Daoy (cell line): ENCODE measurements at places on chromosomes 11 and 22. TPM values are rescaled to one million over a fixed set of nuclear protein-coding genes. Genes with fewer than 3 reads are reported as not detected.

SLC37A2 gene
- total RNA-seq: 4.1 and 4.2 TPM in 2 replicates

- DNase-seq: peak; percentile 73
These were observed 57.4 kb upstream of the NUP160 start for GRCh38 chr11:47905358-47906059.

DNA sequence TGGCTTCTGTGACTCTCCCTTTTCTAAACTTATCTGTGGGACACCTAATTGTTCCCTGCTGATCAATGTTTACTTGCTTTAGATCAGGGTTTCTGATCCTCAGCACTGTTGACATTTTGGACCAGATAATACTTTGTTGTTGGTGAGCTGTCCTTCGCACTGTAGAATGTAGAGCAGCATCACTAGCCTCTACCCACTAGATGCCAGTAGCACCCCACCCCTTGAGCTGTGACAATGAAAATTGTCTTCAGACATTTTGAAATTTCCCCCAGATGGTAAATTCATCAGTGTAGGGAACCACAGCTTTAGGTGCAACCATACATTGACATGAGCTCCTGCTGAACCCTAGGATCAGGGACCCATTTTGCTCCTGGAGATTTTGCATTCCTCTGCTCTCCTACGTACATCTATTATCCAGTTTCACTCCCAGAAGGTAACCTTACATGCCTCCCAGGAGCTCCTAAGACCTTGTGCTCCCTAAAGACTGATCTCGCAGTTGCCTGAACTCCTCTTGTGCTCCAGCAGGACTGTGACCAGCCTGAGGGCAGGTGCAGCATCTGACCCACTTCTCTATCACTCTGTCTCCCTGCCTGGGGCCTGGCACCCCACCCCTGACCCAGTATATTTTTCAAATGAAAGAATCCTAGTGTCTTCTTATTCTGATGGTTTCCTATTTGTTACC lies 107.8 kb downstream of the FAR1 start:
- DNase-seq: no peak

DNA sequence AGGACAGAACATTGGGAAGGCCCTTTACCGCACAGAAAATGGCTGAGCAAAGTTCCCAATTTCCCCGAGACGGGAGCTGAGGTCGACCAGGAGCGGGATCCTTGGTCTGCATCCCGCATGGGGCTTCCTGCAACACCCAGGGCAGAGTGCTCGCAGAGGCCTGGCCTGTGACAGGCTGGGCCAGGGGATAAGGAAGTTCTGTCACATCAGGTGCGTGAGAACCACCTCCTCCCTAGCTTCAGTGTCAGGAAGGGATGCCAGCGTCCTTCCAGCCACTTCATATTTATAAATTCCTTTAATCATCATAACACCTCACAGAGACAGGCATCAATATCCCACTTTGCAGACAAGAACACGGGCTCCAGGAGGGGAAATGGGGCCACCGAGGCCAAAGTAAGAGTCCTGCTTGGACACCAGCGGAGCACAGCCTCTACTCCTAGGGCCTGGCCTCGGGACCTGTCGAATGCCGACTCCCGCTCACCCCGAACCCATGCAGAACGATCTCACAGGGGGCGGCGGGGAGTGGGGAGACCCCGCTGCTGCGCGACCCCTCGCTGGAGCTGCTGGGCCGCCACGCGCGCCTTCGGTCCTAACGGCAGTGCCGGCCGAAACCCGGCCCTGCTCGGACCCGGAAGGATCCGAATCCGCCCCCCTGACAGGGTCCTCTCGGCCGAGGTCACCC lies 532 bp downstream of the BET1L start:
- DNase-seq: peak; percentile 20

RAB36 gene
- 1.0 and 2.2 TPM in 2 replicates for total RNA-seq

PIH1D2 gene
- total RNA-seq: 1.1 and 8.7 TPM in 2 replicates

- no peak for DNase-seq
These were observed 1333.1 kb upstream of the TENM4 start for GRCh38 chr11:80773919-80774318.

LGR4 gene
- 54.8 and 59.3 TPM in 2 replicates for total RNA-seq

DNA sequence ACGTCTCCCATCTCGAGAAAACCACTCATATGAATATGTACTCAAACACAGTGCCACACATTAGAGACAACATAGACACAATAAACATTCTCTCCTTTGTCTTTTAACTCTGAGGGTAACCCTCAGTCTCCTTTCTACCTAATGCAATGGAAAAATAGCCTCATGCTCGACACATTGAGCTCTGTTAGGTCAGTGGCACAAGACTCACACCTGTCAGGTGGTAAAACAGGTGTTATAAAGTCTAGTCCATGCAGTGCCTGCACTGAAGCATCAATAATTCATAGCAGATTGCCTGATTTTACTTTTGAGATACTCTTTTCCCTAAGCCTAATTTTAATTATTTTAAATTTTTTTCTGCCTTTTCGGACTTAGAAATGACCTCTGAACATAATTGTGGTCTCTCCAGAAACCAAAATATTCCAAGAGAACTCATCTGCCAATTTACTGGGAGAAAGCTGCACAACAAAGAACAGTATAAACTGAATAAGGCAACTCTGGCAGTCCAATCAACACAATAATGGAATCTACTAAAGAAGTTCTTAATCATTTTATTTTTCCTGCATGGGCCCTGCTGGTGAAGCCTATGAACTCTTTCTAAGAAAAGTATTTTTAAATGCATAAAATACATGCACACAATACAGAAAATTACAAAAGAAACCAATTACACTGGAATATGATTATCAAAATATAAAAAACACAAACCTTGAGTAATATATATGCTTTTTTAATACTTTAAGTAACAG lies 9.9 kb downstream of the RDX start:
- DNase-seq: no peak

DNA sequence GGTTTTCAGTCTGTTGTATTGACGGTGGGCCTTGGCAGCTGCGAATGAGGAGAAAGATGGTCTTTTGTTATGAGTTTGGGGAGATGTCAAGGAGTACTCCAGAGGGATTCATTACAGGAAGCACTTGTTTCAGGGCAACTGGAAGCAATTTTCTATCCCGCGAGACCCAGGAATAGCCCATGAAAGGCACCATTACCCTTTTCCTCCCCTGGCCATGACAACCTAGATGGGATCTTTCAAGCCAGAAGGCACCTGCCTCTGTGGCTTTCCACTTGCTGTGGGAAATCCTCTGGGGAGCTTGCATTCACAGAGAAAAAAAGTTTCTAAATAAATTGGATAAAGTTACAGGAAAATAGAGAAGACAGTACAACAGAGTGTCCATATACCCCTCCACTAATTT lies 2.7 kb downstream of the ZNF215 start:
- DNase-seq: no peak

DNA sequence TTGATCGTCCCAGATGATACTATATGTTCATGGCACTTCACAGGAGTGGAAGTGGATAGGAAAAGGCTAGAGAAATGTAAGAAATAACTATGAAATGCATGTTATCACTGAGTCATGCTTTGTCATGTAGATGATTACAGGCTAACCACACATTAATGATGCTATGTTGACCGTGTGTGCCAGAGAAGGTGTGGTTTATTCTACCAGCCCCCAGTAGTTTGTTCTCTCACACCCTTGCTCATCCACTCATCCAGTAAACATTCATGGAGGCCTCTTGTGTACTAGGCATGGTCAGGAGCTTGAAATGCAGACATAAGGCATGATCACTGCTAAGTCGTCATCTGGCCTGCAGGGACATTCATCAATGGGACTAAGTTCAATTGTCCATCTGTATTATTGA lies 153.0 kb upstream of the PITPNB start:
- peak; percentile 35 for DNase-seq

- DNase-seq: no peak
These were observed 24.8 kb downstream of the SCGB1A1 start for GRCh38 chr11:62443390-62444235.

- no peak for DNase-seq
These were observed 10.2 kb upstream of the CLNS1A start for GRCh38 chr11:77647654-77648305.

GRCh38 chr22:35274154-35274871 lies 17.0 kb downstream of the HMGXB4 start:
- DNase-seq: no peak

SLC22A9 gene
- total RNA-seq: not detected in 2 replicates

DNA sequence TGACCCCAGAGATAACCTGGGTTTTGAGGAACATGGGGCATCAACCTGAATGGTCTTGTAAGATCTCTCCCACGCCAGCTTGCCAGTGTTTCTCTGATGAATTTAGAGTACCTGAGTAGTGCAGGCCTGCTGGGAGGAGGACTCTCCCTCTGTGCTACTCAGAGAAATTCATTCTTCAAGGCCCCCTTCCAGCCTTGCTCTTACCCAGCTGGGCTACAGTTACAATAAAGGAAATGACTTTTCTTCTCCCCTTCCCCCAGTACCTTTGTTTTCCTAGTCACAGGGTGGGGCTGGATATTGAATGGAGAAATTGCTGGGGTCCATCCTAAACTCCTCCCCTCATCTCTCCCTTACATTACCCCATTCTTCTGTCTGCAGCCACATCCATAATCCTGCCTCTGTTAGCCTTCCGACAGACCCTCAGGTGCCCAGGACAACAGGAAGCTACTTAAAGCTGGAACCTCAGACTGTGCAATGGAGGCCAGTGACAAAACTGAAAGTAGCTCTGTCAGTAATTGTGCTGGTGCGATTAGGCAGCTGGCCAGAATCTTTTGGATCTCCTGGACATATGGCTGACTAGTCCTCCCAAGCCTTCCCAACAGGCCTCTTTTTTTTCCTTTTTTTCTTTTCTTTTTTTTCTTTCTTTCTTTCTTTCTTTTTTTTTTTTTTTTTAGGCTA lies 17.4 kb downstream of the LIMK2 start:
- peak; percentile 81 for DNase-seq

PDGFB gene
- total RNA-seq: 0.11 and 0.18 TPM in 2 replicates

RIC3 gene
- 2.4 and 7.3 TPM in 2 replicates for total RNA-seq

DDIAS gene
- 18.2 and 21.4 TPM in 2 replicates for total RNA-seq

DNA sequence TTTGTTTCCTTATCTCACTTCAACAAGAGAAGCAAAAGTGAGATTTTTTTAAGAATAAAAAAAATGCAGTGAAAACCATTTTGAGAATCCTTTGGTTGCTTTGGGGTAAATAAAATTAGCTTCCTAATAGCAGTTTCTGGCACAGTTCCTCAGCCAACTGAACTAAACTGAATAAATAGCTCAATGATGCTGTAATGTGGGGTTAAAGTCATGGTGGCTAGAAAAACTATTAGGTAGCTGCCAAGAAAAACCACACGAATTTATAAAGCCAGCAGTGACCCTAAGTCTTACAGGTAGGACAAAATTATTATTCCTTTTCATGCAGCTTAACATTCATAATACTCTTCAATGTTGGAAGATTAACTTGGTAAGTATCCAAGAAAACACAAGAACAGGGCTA lies 142.4 kb downstream of the APIP start:
- peak; percentile 28 for DNase-seq

DNA sequence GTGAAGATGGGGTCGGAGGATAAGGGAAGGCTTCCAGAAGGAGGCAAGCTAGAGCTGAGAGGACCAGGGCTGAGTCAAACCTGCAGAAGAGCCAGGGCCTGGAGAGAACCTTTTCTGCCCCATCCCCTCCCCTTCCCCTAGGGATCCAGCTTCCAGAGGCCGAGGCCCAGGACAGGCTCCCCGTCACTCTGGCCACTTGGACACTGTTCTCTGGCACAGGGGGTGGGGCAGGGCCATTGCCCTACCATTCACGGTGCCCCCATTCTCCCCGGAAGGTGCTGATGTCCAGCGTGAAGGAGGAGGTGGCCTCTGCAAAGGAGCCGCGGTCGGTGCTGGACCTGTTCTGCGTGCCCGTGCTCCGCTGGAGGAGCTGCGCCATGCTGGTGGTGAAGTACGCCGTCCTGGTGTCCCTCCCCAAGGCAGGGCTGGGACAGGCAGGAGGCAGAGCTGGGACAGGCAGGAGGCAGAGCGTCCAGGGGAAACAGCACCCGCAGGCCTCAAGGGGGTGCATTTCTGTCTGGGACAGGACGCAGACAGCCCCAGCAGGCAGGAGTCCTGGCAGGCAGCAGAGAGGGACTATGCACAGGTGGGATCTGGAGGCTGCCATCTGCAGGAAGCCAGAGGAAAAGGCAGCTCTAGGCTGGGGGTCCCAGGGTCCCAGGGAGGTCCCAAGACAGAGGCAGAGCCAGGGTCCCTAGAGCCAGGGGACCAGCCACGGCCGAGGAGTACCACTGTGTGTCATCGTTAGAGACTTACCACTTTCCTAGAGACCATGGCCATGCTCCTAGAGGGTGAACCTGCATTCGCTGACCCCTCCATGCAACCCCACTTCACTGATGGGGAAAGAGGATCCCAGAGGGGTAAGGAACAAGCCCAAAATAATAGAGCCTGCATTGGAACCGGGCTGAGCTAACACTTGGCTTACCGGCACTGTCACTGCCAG lies 25.8 kb upstream of the SLC22A12 start:
- no peak for DNase-seq
